ENCODE measurements at places on chromosomes 13 and 19.

DNA sequence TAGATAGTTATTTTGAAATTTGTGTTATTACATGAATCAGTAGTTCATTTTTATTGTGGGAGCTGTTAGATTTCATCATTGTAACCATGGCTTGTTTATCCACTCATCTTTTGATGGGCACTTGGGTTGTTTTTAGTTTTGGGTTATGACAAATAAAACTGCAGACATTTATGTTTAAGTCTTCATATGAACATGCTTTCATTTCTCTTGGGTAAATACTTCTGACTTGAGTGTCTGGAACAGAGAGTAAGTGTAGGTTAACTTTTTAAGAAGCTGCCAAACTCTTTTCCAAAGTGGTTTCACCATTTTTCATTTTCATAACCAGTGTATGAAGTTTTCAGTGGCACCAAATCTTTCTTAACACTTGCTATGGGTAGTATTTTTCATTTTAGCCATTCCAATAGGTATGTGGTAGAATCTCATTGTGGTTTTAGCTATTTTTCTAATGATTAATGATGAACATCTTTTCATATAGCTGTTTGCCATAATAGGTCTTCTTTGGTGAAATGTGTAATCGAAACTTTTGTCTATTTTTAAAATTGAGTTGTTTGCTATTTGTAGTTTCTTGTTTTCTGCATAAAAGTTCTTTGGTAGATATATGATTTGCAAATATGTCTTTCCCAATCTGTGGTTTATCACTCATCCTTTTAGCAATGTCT is 17.9 kb downstream of the SLAIN1 start:
- DNase-seq: no peak

GRCh38 chr13:36674337-36675212 is 755 bp downstream of the SERTM1 start:
- no peak for DNase-seq

DNA sequence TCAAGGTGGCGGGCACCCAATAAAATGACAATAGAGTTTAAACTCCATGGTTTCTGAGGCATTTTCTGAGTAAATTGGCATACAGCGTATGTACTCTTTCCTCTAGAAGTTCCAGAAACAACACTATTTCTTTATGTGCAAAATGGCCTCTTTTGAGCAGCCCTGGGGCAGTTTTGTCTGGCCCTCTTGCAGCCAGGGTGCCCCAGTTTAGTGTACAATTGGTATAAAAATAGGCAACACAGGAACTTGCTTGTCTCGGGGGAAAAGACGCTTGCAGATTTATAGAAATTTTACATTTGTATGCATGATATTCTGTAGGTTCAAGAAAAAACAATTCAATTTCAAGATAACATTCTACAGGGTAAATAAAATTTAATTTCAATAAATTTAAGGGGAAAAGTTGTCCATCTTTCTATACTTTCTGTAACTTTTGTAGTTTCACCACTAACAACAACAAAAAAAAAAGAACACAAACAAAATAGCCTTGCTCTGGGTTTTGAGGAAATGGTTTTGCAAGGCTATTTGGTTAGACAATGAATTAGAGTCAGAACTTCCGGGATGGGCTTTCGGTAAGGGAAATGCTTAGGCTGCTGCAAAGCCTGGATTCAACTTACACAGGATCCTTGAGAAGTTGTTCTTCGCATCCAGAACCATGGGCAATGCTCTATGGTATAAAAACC is 45.3 kb downstream of the LRCH1 start:
- no peak for DNase-seq

GRCh38 chr13:50650592-50651504 is 192.6 kb downstream of the DLEU7 start:
- no peak for DNase-seq

DNA sequence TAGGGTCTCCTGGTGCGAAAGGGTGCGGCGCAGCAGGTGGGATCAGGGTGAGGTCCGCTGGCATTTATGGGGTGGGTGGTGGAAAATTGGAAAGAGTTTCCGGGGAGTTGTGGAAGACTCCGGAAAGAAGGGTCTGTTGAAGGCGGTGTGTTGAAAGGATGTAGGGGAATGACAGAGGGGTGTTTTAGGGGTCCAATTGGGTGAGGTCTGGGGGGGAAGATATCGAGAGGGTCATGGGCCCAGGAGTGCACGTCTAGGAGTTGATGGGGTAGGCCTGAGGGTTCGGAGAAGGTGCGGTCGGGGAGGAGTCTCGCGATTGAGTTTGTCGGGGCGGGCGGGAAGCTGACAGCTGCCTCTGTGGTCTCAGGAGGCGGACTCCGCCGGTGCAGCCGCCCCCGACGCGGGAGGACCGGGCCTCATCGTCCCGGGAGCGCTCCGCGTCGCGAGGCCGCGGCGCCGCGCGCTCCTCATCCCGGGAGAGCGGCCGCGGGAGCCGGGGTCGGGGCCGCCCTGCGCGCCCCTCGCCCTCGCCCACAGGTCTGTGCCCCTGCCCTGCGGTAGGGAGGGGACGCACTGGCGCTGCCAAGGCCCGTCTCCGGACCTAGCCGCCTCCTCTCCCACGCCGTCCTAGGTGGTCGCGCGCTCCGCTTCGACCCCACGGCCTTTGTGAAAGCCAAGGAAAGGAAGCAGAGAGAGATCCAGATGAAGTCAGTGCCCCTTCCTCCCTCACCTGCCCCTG is 7.0 kb downstream of the PGLYRP1 start:
- DNase-seq: peak; percentile 11

DNA sequence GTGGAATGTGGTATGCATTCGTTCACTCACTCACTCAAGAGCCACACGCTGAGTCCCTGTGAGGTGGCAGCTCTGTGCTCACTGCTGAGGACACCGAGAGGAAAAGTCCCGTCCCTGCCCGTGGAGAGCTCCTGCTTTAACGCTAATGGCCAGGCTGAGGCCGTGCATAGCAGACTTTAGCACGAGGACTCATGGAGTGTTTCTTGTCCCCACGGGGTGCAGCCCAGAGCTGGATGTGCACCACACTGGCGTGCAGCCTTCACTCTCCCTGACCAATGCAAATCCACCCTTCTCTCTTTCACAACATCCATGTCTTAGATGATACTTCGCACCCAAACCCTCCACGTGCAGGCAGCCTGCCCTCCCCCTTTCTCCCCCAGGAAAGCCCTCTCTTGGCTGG is 159.6 kb upstream of the ZNF536 start:
- DNase-seq: no peak

GRCh38 chr19:40286235-40286970 is 1.3 kb upstream of the AKT2 start:
- no peak for DNase-seq

DNA sequence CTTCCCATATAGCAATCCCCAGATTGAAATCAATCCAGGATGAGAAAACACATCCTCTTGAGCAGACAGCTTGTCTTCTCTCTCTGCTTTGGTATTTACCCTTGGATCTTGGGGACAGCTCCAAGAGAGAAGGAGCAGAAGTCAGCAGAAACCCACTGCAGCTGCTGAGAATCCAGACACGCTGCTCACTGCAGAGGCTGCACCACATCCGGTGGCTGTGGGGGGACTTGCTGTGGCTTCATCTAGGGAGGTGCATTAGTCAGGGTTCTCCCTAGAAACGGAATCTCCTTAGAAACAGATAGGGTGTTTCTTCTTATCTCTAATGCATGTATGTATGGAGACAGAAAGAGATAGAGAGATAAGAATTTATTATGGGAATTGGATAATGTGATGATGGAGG is 2.7 kb downstream of the CYP4F12 start:
- no peak for DNase-seq

- DNase-seq: no peak
Measured at GRCh38 chr13:77479326-77479725, 56.2 kb upstream of the SCEL start.

DNA sequence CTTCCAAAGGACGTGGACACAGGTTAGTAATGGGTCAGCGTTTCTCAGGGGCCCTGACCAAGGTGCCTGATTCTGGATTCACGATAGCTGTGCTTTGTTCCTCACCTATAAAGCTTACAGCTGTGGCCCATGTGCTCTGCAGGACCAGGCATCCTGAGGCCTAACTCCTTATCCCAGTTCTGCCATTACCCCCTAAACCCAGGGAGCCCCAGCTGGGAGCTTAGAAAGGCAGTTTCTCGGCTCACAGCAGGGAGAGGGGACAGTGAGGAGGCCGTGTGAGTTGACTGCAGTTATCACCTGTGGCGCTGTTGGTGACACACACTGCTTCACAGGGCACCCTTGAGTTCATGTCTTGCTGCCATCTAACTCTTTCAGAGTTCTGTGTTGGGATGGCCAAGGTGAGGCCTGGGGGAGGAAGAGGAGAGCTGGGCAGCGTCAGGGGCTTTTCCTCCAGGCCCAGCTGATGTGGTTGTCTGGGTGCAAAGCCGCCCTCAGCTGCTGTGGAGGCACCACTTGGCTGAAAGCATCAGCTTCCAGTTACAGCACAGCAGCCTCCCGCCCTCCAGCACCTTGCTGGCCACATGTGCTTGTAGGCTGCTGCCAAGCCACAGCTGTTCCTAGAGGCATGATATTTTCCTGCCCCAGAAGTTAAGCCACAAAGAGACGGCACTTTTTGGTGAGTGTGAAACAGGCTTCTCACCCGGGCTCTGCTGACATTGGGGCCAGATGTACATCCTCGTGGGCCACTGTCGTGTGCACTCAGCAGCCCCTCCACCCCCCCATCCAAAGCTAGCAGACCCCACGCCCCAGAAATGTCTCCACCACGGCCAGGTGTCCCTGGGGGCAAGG is 99.6 kb upstream of the MCF2L start:
- no peak for DNase-seq

DNA sequence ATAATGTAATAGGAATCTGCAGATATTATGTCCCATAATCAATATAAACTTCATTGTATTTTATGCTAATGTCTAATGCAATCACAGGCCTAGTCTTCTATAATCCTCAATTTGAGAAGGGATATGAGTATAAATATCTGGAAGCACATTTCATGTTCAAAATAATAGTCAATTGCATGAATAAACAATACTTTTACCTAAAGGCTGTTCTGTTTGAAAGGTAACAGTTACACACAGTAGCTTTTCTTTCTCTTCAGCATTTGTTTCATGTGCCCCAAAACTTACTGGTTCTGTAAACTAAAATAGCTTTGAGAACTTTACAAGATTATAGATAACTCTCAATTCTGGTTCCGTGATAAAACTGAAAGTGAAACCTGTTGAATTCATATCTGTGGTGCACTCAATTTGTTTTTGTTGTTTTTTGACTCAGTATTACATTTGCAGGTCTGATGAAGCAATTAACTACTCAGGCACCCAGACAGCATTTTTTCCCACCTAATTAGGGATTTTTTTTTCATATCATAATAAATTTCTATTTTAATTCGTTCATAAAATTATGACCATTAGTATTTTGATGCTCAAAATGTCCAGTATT is 1193.8 kb downstream of the SLITRK1 start:
- no peak for DNase-seq

DNA sequence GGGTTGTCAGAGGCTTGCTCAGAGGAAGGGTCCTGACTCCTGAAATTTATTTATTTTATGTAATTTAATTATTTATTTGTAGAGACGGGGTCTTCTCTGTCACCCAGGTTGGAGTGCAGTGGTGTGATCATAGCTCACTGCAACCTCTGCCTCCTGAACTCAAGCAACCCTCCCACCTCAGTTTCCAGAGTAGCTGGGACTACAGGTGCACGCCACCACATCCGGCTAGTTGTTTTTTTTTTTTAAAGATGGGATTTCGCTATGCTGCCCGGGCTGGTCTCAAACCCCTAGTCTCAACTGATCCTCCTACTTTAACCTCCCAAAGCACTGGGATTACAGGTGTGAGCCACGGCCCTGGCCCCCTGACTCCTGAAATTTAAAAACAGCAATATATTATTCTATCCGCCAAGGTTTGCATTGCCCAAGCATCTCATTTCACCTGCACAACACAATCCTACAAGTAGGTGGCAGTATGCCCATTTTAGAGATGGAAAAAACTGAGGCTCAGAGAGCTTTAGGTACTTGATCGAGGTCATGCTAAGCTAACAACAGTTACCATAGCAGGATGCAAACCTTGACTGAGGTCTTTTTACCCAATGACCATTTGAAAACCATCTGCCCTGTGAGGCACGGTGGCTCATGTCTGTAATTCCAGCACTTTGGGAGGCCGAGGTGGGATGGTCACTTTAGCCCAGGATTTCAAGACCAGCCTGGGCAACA is 18.1 kb downstream of the ARHGEF18 start:
- no peak for DNase-seq

DNA sequence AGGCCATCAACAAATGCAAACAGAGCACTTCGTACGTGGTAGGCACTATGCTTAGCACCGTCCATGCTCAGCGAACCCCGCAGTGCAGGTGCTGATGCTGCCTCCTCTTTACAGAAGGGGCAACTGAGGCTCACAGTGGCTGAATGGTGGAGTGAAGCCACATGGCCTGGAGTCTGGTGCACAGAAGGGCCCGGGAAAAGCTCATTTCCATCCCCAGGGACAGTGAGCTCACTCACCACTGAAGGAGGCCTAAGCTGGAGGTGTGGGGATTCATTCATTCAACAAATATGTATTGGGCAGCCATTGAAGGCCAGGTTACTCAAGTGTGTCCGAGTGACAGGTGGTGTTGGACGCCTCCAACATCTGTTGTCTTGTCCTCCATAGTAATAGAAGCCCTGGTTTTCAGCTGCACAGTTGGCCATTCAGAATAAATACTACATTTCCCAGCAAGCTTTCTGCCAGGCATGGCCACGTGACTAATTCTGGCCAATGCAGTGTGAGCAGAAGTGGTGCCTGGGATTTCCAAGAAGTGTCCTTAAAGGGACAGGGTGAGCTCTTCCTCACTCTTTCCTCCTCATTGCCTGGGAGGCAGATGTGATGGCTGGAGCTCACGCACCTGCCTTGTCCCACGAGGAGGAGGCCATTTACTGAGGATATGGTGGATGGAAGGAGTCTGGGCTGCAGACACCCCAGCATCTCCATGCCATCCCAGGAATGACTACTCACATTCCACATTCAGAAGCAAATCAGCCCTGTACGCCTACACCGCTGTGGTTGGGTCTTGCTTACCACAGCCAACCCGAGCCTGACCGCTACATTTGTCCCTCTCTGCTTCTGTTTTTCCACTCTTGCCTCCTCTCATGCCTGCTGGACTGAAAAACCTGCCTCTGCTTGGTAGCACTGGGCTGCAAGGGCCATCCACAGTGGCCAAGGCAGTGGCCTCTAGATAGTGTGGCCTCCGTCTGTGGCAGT is 2.3 kb upstream of the ZNRF4 start:
- DNase-seq: no peak

GRCh38 chr13:73336773-73337172 is 278.0 kb downstream of the KLF5 start:
- no peak for DNase-seq

GRCh38 chr13:105502193-105502592 is 1033.3 kb downstream of the EFNB2 start:
- DNase-seq: no peak

GRCh38 chr13:109199280-109199679 is 569.9 kb downstream of the MYO16 start:
- no peak for DNase-seq
